Effector memory CD8-positive, alpha-beta T cell (primary cell): ENCODE measurements at places on chromosomes 3 and 15.

DNA sequence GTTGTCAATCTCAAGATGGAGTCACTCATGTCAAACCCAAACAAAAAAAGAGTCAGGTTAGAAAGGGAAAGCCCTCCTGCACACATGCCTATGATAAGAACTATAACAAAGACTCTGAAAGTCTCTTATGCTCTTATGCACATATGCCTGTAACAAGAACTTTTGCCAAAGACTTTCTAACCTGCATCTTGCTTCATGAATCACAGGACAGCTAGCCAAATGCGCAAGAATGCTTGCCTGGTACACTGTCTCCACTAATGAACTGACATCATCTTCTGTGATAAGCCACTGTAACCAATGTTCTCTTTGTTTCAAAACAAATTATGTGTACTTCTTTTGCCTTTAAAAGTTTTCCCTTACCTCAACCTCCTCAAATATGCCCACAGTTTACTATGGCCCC, 18.2 kb upstream of the EHHADH start:
- DNase-seq: no peak

- no peak for DNase-seq
Observed at GRCh38 chr3:33278163-33278562, 921 bp downstream of the FBXL2 start.

DNA sequence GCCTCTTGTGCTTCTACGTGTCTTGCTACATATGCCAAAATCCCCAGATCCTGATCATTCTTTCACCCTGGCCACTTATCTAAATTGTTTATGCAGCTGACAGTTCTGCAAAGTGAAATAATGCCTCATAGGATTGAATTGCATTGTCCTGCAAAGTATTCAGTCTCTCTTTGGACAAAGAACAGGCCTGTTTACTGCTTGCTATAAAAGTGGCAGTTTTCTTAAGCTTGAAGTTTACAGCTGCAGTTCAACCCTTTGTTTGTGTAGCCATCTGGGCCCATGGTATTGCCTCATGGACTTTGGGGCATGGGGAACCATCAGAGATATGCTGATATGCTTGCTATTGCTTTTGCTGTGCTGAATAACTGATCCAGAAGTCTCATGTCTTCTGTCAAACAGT, 523.2 kb downstream of the OTOL1 start:
- DNase-seq: no peak

- no peak for DNase-seq
Observed at GRCh38 chr3:138768946-138769345, 65.8 kb downstream of the PIK3CB start.

GRCh38 chr3:71489315-71489761, 94.2 kb downstream of the FOXP1 start:
- no peak for DNase-seq

GRCh38 chr15:98737721-98738120, 89.4 kb downstream of the IGF1R start:
- no peak for DNase-seq

DNA sequence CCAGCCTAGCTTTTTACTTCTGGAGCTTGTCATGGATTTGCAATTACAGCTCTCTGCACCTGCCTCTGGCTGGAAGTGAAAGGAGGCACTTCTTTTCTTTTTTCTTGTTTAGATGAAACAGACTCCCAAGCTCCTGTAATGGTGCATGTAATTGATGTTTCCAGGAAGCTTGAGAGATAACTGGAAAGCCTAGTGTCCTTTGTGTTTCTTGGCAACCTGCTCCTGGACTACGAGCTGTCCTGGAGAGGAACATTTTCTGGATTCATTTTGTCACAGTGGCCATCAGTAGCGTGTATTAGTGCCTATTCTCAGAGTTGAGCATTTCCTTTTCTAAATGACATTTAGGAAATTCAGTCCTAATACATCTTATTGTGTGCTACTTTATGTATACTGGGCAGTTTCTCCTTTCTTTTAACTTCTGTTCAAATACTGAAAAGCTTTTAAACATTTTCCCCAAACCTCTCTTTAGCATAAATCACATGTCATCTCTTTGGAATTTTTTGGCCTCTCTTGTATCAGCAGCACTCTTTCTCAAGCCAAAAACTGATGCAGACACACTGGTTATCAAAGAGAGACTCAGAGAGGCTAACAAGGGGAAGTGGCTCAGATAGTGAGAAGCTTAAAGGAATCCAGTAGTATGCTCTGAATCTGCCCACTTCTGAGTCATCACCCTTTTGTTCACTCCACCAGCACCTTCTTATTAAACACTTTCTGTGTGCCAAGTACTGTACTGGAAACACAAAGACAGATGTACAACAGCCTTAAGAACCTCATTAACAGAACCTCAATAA, 62.6 kb upstream of the SLC2A2 start:
- no peak for DNase-seq

DNA sequence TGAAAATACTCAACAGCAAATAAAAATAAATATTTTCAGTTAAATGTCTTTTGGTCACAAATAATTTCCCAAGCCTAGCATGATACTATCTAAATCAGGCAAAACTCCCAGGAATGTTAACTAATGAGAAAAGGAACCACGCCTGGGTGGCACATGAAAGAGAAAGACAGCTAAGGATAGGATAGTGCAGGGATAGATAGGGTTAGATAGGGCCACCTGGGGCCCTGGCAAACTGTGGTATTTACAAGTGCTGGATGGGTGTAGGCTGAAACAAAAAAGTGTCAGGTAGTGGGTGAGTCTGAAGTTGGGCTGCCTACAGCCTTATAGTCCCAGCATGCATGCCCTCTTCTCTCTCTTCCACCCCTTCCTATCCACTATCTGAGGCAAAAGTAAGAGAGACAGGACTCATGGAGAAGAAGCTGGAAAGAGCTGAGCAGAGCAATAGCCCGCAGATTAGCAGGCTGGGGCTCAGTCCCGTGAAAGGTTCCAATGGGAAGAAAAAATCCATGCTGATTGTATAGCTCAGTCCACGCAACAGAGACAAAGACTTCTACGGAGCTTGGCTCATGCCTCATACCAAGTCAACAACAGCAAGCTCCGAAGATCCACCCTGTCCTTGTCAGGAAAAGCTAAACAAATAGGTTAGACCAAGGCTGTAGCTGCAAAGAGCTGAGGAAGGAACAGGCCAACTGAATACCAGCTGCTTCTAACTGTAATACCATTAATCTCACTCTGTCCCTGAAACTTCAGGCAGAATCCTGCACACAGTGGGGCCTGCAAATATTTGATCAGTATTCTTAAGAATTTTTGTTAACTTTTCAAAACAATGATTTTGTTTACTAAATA, 342.1 kb upstream of the ATP11B start:
- DNase-seq: no peak

DNA sequence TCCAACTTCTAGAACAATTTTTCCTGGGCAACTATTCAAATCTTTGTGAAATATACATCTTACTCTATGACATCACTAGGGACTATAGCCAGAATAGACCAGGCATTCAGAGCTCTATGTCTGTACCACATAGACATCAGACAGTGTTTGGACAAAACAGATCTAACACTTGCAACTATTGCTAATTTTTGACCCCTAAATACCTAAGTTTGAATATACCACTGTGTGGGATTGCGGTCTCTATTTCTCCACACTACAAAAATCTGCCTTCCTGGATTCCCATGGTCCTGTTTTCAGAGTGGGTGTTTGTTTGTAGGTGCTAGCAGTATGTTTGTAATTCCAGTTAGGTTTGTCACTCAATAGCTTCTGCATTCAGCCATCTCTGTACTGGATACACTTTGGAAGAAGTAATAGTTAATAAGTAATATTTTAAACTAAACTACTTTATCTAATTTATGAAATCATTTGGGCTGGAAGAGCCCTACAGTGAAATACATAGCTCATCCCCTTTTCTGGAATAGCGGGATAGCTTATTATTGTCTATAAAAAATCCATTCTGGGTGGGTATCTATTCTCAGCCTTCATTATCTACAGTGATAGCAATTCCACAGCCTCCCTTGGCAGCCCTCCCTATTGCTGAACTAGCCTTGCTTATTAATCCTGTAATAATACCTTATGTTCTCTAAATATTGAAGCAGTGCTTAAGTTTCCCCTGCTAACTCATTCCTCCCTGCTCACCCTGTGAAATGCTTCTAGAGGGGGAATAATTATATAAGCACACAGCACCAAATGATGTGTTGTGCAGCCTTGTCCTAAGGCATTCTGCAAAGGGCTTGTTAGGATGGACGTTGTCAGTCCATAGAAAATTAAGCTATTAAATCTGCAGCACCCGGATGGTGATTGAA, 49.4 kb downstream of the RBMS3 start:
- DNase-seq: no peak

DNA sequence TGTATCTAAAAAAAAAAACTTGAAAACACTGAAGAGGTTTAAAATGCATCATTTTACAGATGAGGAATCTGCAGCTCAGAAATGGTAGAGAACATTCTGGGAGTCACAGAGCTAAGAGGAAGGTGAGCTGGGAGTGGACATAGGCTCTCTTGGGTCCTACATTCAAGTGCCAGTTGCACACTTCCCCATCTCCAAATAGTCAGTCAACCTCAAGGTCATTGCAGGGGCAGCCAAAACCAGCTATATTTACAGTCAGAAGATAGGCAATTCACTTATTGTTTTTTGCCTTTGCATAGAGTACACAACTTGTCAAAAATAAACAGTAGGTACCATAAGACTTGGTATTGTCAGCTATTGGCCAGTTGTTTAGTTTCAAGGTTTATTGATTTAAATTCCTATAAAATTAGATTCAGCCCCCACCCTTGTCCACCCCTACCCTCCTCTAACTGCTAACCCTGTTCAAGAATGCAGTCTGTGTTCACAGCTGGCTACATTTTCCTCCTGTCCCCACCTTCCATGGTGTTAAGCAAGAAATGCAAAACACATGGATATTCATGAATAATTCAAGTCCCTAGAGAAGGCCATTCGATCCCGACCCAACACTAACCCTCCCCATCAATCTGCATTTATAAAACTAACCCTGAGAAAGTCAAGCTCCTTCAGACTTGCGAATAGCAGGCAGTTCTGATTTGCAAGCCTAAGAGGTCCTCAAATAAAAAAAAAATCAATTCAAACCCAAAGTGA, 567.0 kb upstream of the MCTP2 start:
- no peak for DNase-seq

- DNase-seq: no peak
Observed at GRCh38 chr3:128607710-128608048, 42.9 kb downstream of the RPN1 start.

DNA sequence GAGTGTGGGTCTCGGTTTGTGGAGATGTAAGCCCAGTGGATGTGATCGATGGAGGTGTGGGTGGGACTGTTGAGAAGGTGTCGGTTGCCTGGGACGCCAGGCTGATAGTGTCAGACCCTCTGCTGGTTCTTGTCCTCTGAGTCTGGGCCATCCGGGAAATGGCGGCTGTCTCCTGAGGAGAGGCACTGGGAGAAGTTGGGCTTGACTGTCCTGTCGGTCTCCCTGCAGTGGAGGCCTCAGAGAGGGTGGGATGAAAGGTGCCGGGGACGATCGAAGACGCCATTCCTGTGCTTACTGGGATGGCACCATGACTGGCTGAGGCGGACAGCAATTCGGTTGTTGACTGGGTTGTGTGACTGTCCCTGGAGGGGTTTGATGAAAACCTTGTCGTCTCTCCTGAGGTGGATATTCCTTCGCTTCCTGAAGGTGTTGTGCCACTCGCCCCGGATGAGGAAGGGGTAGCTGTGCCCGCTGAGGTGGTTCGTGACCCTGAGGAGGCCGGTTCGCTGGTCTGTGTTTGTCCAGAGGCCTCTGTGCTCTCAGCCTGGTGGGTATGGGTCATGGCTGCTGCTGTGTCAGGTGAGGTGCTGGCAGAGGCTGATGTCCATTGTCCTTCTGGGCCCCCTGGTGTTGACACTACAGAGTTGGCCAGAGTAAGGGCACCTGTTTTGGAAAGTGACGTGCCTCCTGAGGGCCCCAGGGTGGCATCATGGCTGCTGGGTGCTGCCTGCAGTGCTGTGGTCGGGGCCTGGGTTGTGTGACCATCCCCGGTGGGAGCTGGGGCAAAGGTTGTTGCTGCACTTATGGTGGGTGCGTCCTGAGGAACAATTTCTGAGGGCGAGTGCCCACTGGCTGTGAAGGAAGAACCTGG, 22.8 kb downstream of the MUC4 start:
- no peak for DNase-seq

DNA sequence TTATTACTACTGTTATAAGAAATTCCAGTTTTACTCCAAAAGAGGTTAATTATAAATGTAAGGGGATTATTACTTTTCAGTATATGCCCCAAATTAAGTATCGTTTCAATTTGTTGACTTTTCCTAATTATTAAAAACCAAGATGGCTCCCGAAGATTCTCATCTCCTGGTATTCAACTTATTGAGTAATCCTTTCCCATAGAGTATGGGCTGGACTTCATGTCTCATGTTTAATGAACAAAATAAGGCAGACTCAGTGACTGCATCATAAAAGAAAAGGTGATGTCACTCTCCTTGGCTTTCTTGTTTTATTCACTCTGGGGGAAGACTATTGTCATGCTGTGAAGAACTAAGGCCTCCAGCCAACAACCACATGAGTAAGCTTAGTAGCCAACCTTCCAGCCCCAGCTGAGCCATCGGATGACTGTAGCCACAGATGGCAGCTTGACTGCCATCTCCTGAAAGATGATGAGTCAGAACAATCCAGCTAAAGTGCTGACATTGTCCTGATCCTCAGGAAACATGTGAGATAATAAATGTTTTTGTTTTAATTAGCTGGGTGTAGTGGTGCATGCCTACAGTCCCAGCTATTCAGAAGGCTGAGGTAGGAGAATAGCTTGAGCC, 17.3 kb downstream of the IGF2BP2 start:
- DNase-seq: no peak

DNA sequence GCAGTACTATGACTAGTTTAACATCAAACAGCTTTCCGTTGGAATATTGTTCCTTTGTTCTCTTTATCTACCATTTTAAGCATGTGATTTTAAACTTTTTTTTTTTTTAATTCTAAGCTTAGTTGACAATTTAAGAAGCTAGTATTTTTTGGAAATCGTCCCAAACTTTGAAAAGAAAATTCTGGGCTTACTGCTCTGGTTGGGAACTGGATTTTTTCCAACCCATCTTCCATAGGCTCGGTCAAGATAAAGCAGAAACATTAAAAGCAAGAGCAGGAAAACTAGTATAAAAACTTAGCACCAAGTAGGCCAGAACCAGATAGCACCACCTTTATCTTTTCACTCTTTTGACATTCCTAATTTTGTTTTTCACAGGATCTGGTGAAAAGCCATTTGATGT, 49.9 kb downstream of the TSC22D2 start:
- DNase-seq: no peak

GRCh38 chr3:70776081-70776480, 463.6 kb upstream of the MDFIC2 start:
- no peak for DNase-seq

GRCh38 chr3:136617198-136617597, 135.0 kb downstream of the STAG1 start:
- no peak for DNase-seq

DNA sequence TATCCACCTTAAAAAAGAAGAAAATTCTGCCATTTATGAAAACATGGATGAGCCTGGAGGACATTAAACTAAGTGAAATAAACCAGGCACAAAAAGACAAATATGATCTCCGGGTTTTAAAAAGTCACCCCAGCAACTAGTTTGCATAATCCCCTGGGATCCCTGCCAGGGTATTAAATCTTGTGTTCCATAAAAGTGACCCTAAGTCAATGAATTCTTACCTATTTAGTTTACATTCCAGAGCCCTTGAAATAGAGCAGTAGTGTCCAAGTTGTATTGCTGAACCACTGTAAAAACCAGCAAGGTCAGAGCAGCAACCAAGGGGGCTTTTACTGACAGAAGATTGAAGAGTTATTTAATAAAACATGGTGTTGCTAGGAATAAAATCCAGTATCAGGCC, 716.8 kb upstream of the BCHE start:
- no peak for DNase-seq
